Testis (tissue), 5 donors: ENCODE measurements at places on chromosomes 16 and 17.

- DNase-seq = no peak
Measured at GRCh38 chr16:58537124-58537906, 22.0 kb downstream of the SETD6 start.

DNA sequence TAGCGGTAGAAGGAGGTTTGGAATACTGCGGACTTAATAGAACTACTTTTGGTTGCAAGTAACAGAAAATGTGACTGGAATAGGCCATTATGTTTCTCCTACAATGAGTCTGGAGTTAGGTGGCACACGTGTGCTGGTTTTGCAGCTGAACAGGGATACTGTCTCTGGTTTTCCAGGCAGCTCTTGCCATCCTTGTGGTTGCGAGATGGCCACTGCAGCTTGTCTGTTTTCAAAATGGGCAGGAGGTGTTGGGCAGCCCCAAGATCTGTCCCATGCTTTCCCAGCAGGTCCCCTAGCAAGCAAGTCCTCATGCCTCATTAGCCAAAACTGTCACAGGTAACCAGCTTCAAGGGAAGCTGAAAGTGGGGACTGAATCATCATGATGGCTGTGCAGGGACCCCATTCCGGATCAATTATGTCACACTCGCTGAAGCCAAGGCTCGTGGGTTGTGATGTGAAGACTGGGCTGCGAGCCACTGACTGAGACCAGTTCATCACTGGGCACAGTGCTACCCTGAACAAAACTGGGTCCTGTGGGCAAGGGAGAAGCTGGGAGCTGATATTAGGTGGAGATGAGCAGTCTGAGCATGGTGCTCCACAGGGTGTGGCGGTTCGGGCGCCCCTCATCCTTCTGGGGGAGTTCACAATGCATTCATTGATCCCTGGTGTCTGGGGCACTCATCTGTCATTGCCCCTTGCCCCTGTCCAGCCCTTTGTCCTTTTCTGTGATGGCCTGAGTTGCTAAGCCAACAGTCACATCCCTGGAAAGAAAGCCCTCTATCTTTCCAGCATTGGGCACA lies 82.1 kb downstream of the KSR1 start:
- DNase-seq = no peak

- DNase-seq = peak; percentile 19
Measured at GRCh38 chr17:41547378-41547841, 19.3 kb upstream of the KRT19 start.

DNA sequence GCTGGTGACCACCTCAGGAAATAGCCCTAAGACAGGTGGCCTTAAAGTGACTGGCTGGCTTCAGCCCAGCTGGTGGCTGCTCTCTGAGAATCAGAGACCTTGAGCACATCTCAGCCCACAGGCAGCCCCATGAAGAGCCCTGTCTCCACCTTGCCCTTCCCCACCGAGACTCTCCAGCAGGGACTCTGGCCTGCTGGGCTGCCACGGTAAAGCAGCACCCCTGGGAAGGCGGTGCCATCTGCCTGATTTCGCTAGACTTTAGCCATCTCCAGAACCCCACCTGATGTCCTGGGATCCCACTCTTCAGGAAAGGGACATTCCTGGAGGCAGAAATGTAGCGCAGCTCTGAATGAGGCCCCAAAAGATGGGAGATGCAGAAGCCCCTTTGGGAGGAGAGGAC lies 45.2 kb upstream of the LGALS9 start:
- DNase-seq = no peak

GRCh38 chr16:84557504-84557903 lies 53.0 kb upstream of the MEAK7 start:
- no peak for DNase-seq

DNA sequence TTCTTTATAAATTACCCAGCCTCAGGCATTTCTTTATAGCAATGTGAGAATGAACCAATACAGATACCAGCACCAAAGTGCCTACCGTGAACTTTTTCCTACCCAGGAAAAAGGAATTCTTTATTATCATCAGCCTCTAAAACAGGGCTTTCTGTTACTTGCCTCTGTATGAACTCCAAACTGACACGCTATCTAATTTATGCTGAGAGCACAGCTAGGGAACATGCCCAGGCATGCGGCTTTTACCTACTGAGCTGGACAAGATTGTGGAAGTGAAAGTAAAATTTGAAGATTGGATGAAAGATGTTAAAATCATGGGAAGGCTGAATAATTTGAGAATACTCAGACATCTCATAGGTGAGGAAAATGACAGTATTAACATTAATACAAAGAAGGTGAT lies 24.4 kb upstream of the ADCY9 start:
- DNase-seq = no peak

GRCh38 chr17:14942526-14943190 lies 322.5 kb downstream of the PMP22 start:
- DNase-seq = no peak

GRCh38 chr16:81136390-81137335 lies 40.5 kb upstream of the GCSH start:
- peak; percentile 62 for DNase-seq

DNA sequence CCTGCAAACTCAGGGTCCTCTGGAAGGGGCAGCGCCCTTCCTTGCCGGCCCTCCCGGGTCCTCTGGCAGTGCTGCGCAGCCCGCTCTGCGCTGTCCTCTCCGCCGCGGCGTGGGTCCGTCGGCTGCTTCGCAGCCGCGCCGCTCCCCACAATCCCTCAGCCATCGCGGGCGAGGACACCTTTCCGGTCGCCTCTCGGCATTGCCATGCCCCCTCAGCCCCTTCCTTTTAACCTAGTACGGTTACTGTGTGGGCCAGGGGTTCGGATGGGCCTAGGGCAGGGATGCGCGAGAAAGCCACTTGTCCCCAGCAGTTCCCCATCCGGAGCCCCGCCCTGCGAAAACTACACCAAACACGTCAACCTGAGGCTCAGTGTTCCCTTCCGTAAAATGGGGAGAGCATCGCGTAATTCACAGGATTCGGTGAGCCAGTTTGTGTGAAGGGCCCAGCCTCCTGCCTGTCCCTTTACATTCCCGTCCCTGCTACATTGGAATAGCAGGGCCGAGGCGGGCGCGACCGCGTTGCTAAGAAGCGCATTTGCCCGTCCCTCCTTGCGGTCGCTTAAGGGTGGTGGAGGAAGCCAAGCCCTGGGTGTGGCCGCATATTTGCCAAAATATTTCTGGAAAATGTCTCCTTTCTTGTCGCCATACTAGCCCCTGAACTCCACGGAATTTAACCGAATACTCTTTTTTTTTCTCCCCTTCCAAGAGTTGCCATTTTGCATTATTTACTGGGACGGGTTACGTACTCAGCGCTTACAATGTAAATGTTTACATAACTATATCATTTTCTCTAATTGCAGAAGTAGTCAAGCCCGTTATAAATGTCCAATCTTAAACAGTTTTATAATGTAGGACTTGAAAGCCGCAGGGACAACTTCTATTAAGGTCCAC lies 13.2 kb downstream of the COPZ2 start:
- no peak for DNase-seq

- no peak for DNase-seq
Measured at GRCh38 chr16:74372369-74372768, 3.7 kb upstream of the NPIPB15 start.

DNA sequence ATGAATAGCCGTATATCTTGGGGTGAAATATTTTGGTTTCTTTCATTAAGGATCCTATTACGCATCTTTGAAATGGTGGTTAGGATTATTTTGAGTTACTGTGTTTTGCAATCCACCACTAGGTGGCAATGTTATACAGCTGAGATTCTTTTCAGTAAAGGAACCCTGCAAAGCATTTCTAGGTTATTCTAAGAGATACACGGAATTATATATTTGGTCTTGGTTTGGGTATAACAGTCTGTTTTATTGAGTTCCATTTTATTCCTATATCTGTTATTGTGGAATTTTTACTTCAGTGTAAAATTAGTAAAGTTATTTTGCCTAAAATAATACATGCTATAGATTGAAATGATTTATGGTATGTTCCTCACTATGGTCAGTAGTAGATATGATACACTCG lies 62.9 kb upstream of the CPHXL start:
- no peak for DNase-seq

DNA sequence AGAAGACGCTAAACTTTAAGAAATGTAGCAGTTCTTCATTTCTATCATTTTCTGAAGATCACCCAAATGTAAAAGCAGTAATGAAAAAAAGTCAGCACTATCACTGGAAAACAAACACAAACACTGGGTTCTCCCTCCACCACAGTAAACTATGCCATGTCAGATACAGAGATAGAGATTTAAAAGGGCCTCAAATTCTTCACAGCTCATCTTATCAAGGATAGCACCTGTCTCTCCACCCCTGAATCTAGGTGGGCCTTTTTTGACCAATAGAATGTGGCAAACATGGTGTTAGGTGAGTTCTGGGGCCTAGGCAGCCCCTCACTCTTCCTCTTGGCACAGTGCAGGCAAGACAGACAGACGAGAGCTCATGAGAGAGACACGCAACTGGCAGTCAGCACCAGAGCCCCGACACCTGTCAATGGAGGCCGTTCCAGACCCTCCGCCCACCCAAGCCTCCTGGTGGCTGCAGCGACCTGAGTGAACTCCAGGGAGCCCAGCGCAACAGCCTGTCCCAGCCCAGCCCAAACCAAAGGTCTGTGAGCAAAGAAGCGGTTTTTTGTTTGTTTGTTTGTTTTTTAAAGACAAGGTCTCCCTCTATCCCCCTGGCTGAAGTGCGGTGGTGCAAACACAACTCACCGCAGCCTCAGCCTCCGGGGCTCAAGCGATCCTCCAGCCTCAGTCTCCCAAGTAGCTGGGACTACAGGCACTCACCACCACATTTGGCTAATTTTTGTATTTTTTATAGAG lies 79.8 kb downstream of the TBC1D16 start:
- DNase-seq = no peak

DNA sequence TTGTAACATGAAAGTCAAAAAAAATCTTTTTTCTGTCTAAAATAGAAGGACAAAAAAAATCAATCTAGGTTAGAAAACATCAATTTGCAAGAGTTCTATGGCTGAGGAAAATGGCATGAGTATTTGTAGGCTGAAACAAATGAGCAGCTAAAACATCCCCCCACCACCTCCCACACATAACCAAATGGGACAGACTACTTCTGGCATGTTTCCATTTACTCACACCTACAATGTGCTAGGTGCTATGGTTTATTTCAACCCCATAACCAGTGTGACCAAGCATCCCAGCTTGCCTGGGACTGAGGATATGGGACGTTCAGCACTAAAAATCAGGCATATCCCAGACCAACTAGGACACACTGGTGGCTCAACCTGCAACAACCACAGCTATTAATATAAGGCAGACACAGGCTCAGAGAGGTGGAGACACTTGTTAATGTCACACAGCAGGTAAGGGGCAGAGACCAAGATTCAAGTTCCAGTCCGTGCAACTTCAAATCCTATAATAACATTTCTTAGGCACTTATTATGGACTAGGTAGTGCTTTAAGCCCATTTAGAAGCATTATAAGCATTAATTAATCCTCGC lies 96.0 kb downstream of the XYLT1 start:
- no peak for DNase-seq

DNA sequence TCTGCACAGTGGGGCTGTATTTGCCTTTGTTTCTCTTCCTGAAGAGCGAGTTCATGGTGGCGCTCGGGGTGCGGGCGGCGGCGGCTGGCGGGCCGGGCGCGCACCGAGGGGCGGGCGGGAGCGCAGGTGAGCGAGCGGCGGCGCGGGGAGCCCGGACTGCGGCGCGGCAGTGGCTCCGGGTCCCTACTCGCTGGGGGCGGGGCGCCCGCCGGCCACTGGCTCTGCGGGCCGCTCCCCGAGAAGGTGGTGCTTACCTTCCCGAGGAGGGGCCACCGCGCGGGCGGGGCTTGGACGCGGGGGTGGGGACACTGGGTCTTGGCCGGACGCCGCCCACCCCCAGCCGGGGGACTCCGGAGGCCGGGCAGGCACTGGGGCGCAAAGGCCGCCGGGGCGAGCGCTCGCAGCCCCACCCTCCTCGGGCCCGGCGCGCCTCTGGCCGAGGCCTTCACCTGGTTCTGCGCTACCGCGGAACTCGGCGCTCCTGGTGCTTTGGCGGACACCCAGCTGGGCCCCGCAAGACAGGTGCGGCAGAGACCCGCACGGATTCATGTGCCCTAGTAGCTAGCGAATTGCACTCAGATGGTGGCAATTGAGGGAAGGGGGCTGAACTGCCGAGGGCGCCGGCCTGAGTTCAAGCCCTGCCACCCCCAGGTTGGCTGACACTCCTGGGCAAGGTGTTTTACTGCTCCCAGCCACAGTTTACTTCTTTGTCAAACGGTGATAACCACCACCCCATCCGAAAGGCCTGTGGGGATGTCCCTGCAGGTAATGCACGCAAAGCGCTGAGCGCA lies at the start of gene PPL:
Gene PPL (minus strand): TSS at position 158 of the 791 bp plus-strand sequence. CDS start 103 bp downstream, at position 55.
- DNase-seq = peak; percentile 39

DNA sequence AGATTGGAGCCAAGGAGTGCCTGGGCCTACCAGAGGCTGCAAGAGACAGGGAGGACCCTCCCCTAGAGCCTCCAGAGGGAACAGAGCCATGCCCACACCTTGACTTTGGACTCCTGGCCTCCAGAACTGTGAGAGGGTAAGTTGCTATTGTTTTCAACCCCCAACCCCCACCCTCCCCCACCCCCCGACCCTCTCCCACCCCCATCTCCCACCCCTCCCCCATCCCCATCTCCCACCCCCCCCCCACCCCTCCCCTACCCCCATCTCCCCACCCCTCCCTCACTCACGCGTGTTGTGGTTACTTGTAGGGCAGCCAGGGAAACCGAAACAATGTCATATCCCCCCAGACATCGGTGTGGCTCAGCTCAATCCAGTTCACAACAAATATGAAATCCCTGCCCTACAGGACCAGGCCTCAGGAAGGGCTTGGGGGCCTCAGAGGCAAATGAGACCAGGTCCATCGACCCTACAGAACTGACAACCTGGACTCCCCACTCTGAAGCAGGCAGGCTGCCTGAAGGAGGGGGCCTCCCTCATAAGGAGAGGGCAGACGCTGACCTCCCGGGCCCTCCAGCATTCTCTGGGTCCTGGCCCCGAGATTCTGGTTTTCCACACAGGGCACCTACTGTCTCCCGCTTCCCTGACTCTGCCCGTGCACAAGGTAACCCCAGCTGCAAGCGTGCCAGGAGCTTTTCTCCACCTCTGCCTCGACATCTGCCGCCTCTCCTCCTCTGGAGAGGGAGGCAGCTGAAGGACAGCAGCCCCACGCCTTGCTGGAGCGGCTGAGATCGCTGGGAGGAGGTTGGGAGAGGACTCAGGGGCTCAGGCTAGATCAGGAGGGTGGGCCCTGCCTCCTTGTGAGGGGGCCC lies 3.0 kb upstream of the ZCCHC14 start:
- no peak for DNase-seq

DNA sequence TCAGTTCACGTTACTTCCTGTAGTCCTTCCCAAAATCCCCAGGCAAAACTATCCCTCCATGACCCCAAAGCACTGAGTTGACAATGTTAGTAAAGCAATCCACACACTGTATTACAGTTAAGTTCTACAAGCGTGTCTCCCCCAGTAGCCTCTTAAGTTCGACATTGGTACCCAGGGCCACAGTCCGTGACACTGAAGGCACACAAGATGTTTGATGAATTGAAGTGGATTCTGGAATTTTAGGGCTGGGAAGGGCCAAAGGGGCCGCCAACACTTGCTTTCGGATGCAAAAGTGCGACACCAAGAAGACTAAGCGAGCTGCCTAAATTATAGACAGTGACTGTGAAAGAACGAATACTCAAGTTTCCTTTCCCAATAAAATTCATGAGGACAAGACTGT lies 1.5 kb downstream of the VPS35 start:
- DNase-seq = no peak

- no peak for DNase-seq
Measured at GRCh38 chr17:13725288-13725990, 123.7 kb upstream of the HS3ST3A1 start.
